Activated CD4-positive, alpha-beta T cell treated with anti-CD3 and anti-CD28 coated beads for 36 hours (primary cell): ENCODE measurements at places on chromosomes 16 and 17. TPM values are rescaled to one million over a fixed set of nuclear protein-coding genes. Genes with fewer than 3 reads are reported as not detected.

KRT37 gene
- not detected for total RNA-seq

PPL gene
- total RNA-seq = not detected

TBCD gene
- total RNA-seq = 97.2 TPM

WSCD1 gene
- 0.16 TPM for total RNA-seq

NCBP3 gene
- 35.9 TPM for total RNA-seq
